ENCODE measurements at places on chromosomes 2 and 18.

DNA sequence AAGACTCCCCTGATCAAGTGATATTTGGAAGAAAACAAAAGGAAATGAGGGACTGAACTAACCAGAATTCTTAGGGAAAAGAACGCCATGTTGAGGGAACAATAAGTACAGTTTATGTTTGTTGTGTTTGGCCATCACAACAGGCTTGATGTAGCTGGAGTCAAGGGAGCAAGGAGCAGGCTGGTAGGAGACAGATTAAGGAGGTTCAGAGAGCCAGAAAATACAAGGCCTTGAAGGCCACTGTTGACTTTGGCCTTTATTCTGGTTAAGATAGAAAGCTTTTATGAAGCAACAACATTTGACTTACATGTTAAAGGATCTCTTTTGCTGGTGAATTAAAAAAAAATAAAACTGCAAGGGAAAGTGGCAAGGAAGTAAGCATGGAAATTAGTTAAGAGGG lies 754.1 kb upstream of the SLC8A1 start:
- DNase-seq = no peak

DNA sequence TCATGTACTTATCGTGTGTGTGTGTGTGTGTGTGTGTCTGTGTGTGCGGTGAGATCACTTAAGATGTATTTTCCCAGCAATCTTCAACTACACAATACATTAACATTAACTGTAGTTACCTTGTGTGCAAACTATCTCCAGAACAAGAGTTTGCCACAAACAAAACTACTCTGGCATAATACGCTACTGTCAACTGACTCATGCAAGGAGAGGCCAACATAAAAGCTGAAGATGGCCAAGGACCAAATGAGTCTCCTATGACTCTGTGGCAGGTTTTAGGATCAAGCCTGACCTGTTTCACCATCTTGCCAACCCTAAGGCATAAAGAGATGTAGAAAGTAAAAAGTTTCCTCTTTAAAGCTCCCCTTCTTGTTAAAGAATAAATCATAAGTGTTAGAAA lies 20.1 kb downstream of the CYB5A start:
- no peak for DNase-seq

DNA sequence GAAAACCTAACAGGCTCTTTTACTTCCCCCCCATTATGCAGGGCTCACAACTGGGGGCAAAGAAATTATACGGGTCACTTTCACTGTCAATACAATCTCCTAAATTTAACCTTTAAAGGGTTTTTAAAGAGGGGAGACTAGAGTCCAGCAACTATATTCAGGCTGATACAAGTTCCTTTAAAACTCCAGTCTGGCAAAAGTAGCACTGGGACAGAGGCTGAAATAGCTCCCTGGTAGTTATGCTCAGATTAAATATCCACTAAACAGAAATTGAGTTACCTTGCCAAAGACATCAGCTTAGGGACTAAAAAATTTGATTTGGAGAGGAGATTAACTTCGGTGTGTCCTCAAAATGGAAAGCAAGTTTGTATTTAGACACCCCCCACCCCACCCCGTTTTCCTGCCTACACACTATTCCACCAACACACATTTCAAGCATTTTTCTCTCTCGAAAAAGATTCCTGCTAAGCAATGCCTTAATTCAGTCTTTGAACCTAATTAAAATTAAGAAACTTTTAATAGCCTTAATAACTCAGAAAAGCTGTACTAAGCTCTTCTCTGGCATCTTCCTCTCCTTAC lies 127.2 kb downstream of the OSBPL1A start:
- no peak for DNase-seq

- DNase-seq = no peak
Observed at GRCh38 chr2:53455094-53455493, 312.5 kb upstream of the CHAC2 start.

DNA sequence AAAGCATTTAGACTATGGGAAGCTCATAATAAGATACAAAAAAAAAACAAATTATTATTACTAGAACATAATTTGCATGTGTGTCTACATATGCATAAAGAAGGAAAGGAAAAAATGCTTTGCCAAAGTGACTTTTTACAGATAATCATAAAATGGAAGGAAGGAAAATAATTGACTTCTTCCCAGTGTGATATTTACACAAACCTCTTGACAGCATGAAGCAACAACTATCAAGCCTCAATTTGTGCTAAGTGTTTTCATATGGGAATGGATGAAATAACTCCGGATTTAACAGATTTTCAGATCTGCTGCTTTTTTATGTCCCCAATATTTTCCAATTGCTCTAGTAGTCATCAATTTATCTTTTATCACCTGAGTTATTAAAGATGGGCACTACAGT lies 275.9 kb upstream of the REG3G start:
- no peak for DNase-seq

GRCh38 chr18:76410660-76411417 lies 84.2 kb downstream of the ZNF516 start:
- no peak for DNase-seq

DNA sequence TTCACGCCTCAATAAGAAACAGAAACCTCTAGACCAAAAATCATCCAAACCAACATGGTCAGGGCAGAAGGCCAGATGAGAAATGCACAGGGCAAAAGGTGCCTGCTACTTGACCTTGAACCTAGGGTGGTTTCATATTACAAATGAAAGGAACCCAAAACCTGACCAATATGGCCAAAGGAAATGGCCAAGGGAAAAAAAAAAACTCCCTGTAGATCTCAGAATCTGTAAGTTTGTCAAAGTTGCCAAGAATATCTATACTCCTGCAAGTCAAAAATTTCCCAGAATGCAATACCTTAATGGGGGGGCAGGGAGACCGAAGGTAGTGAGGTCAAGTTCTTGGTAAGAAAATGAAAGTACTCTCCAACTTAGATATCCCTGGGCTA lies 47.2 kb downstream of the HIBCH start:
- no peak for DNase-seq

- peak; percentile 51 for DNase-seq
Observed at GRCh38 chr2:232325324-232326273, 53.0 kb upstream of the ALPP start.

DNA sequence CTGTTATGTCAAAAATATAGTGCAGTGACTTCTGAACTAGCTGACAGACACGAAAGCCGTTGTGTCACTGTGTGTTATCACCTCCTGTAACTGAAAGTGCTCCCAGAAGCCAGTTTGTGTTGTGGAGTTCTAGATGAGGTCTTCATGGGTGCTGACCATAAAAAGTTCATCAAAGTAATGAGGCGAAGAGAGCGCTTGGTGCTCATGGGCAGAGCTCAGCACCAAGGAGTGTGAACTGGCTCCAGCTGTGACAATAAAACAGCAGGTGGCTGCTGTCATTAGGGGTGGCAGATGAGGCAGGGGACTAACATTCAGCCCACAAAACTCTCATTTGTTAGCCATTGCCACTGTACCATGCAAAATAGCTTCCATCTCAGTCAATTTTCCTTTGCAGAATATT lies 151.1 kb downstream of the ZNF407 start:
- no peak for DNase-seq

GRCh38 chr2:64311948-64312621 lies 141.9 kb upstream of the LGALSL start:
- no peak for DNase-seq

DNA sequence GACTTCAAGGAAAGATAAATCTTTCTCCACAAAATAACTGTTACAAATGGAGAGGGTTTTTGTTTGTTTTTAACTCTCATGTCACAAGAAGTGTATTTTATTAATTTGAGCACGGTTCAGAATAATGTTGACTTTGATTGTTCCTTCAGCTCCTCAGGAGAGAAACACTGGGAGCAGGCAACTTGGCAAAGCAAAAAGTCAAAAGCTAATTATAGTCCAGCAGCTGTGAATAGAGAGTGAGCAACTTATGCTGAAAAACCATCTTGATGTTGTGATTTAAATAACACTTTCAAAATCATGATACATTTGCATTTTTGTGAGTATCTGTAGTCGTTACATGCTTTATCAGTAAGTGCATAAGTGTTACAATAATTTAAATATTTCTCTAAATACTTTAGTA lies 37.5 kb upstream of the TTN start:
- no peak for DNase-seq

DNA sequence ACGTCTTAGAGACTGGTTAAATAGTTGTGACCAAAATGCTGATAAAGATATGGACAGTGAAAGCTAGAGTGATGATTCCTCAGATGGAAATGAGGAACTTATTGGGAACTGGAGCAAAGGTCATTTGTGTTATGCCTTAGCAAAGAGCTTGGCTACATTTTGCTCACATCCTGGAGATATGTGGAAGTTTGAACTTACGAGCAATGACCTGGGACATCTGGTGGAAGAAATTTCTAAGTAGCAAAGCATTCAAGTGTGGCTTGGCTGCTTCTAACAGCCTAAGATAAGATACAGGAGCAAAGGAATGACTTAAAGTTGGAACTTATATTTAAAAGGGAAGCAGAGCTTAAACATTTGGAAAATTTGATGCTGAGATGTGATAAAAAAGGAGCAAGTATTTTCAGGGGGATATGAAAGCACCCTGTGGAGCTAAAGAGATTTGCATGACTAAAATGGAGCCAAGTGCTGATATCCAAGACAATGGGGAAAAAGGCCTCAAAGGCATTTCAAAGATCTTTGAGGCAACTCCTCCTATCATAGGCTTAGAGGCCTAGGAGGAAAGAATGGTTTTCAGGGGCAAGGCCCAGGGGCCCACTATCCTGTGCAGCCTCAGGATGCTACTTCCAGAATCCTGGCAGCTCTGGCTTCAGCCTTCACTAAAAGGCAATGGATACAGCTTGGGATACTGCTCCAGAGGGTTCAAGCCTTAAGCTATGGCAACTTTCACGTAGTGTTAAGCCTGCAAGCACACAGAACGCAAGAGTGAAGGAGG lies 124.1 kb upstream of the KLHL14 start:
- no peak for DNase-seq

GRCh38 chr18:50030146-50030545 lies 164.8 kb downstream of the MYO5B start:
- no peak for DNase-seq

DNA sequence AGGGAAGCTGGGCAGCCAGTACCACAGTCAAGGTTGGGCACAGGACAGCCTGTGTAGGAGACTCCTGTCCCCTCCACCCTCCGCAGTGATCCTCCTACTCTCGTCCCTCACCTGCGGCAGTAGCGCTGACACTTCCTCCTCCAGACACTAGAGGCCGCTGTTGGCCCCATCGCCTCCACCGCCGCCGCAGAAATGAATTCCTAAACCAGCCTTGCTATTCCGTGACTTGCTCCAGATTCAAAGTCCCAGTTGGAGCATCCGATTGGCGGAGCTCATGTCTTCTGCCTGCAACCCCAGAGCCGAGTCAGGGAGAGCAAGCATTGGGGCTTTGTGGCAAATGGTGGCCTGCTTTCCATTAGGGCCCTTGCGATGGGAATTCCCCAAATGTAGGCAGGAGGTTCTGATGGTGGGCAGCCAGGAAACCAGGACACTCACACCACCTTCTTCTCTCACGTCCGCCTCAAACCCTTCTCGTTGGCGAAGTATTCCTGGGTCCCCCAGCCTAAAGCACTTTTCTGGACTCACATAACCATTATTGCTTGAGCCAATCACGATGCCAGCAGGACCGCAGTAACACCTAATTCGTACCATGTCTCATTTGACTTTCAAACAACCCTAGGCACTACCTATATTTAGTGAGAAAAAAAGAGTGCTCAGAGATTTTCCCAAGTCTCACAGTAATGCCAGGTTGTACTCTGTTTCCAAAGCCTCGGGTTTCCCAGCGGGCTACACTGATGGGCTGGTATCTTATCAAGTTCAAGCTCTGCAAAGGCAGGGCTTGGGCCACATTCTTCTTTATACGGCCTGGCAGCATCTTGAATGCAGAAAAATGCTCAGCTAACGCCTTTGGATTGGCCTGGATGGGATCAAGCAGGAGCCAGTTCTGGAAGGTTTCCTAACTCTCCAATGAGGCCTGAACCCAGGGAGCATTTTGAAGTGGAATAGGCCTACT lies 1.2 kb upstream of the DNAJB2 start:
- DNase-seq = peak; percentile 76

DNA sequence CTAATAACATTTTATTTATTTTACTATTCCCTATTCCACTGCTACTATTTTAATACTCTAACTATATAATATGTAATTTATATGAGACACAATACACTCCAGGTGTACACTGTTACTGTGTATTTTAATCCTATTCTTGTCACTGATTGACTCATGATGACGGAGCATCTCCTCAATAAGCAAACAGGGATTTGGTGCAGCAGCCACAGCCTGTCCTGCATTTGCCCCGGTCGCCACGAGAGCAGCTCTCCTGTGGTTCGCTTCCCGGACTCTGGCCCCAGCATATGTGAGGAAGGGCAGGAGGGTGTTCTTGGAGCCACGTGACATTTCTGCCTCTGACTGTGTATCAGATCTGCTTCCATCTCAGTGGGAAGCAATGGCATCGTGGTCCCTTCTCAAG lies 74.1 kb upstream of the PXDN start:
- DNase-seq = no peak

DNA sequence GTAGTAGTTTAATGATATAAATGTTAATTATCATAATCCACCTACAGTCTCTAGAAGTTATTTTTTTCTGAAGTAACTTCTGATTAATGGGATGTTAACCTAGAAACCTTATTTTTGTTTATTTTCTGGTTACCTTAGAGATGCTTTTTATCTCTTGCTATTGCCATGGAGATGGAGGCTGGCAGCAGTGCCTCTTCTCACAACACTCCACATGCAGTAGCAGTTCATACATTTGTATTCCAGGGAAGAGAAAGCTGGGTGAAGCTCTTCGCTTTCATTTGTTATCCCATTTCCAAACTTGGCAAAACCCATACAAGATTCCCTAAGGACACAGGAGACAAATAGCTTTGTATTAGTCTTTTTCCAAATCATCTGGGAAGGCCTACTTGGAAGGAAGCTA lies 1794.1 kb upstream of the LRRTM1 start:
- DNase-seq = no peak

- DNase-seq = no peak
Observed at GRCh38 chr2:23387221-23387550, 2.2 kb downstream of the KLHL29 start.

DNA sequence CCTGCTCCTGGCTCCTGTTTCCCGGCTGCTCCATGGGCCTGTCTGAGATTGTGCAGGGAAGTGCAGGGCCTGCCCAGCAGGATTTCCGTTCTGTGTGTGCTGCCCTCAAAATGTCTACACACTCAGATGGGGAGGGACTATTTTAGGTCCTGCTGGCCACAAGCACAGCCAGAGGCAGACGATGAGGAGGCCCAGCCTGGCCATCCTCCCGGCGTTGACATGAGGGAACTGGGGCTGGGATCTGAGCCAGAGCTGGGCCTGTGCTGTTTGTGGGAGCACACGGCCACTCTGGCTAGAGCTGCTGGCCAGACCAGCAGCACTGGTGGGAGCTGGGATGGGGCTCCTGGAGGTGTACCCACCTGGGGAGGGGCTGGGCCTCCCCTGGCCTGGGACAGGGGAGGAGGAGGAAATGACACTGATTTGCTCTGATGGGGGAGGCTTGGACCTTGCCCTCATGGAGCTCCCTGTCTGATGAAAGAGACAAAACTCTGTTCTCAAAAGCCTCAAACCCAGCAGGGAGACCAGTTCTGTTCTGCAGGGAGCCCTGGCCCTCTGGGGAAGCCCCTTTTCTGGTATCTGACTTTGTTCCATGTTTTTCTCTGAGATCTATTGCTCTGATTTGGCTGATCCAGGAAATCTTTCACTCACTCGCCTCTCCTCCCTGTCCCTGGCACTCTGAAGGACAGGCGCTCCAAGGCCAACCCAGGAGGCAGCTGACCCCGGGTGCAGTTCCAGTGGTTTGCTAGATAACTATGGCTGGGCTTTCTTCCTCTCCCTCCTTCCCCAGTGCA lies 161.8 kb downstream of the DYSF start:
- DNase-seq = peak; percentile 0
